ENCODE measurements at places on chromosomes 3 and 15.

DNA sequence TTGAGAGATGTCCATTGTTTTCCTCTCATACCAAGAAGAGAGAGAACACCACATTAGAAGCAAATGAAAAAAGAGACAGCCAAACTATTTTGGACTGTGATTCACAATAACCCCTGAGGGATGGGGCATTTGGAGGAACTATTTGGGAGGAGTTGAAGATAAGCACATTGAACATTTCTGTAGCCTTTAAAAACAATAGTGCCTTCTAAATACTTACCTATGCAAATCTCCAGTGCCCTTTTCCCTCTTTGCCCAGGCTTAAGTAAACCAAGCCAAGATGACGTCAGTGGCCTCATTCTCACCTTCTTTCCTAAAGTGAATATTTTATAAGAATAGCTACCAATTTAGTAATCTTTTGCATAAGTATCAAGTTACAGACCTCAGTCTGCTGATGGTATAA lies 89.7 kb upstream of the COL8A1 start:
- DNase-seq, result no peak

GRCh38 chr15:28868744-28869345 lies 16.9 kb upstream of the APBA2 start:
- no peak for DNase-seq

- no peak for DNase-seq
Observed at GRCh38 chr3:56915966-56916586, 114.3 kb upstream of the ARHGEF3 start.

- no peak for DNase-seq
Observed at GRCh38 chr3:62007036-62007435, 366.3 kb downstream of the FEZF2 start.

DNA sequence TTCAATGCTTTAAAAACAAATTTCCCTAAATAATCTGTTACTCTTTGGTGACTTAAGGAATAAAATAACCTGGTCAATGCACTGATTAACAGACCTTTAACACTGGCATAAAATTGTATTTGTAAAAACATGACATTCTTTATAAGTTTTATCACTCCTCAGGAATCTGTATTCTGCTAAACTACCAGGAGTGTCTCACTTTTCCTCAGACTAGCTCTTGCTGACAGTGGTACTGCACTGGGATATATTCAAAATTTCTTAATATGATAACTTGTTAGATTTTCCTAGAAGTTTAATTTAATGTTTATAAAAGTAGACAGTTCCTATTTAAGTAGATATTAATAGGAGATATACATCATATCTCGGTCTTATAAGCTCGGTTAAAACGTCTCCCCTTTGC lies 363.4 kb upstream of the ARHGEF26 start:
- no peak for DNase-seq

DNA sequence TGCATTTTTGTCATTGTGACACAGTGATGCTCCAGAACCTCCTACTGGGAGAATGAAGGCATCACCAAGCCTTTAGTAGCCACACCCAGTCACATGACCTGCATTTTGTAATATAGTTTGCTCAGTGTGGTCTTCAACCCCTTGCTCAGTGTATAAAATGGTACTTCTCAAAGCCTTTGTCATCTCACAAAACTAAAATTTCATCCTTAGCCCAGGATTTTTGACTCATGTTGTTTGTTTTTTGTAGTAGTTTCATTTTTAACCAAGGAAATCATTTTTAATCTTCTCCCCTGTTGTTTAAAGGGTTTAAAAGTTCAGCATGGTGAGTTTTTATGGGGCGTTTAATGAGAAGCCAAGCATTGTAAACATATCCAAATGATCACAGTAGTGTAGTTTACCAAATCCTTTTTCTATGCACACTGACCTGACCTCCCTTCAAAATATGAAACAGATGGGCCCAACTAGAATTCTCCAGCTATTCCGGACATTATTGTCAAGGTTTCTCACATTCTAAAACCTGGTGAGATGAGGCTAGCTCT lies 123.5 kb upstream of the IL12A start:
- no peak for DNase-seq

DNA sequence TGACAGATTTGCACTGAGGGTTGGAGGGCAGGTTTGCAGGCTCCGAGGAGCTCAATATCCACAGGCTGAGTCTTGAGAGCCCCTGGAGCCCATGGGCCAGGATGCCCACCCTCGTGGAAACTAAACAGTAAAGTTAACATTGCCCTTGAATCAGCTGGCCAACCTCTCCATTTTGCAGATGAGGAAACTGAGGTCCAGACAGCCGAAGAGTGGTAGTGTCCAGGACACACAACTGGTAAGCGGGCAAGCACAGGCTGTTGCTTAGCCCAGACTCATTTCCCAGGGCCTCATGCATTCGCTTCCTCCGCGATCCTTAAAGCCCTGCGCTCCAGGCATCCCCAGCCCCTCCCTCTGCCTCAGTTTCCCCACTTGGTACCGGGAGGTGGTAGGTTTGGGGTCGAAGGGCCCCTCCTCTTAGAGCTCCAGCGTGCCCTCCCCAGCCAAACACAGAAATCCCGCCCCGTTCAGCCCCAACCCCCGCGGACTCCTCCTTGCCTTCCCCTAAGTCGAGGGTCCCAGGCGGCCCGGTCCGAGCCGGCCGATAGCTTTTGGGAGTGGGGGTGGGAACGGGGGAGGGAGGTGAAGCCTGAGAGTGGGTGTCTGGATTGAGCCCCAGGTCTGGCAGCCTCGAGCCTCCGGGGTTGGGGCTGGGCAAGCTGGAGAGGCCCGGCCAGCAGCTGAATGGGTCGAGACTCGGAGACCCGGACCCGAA lies 3.5 kb downstream of the PTH1R start:
- DNase-seq, result no peak

DNA sequence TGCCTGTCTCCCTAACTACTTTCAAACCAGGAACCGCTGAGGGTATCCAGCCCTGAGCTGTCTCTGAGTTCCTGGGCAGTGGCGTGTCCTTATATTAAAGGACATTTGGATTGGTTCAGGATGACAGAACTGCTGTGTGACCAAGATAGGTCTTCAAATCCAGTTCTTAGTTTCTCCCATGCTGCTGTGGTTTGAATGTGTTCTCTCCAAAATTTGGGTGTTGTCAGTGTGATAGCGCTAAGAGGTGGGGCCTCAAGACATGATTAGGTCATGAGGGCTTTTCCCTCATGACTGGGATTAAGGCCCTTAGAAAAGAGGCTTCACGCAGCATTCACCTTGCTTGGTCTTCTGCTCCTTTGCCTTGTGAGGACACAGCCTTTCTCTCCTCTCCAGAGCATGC lies 376.5 kb upstream of the TPM1 start:
- DNase-seq, result no peak

DNA sequence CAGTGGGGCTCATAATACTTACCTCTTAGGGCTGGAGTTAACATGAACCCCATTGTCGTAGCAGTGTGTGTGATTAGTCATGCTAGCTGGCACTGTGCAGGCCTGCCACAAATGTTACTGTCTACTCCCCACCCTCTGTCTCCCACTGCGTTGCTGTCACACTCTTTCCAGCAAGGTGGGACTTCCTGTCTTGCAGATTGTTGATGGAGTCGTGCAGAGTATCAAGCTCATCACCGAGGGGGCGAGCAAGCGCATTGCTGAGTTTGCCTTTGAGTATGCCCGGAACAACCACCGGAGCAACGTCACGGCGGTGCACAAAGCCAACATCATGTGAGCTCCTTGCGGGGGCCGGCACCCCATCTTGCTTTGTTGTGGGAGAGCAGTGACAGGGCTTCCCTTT lies 12.9 kb downstream of the IDH3A start:
- DNase-seq, result no peak

DNA sequence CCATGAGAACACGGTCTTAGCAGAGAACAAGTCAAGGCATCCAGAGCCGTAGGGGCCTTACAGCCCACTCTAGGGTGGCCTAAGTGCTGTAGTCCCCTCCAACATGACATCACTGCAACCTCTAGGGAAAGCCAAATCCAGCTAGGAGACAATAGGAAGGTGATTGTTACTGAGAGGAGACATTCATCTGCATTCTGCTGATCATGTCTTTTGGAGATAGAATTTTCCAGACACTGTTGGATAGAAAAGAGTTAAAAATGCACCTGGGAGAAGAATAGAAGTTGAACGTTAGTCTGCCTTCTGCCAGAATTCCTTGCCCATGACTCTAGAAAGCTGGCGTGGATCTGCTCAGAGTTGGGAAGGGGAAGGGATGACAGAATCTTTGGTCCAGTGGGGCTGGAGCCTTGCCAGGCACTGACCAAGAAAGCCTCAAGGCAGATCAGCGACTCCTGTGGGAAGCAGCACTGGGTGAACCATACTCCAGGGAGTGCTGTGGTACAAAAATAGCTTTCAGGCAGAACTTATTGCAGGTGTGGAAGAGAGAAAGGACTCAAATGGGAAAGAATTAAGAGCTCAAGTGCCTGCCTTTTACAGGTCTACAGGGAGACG lies 44.8 kb upstream of the RAF1 start:
- DNase-seq, result no peak

DNA sequence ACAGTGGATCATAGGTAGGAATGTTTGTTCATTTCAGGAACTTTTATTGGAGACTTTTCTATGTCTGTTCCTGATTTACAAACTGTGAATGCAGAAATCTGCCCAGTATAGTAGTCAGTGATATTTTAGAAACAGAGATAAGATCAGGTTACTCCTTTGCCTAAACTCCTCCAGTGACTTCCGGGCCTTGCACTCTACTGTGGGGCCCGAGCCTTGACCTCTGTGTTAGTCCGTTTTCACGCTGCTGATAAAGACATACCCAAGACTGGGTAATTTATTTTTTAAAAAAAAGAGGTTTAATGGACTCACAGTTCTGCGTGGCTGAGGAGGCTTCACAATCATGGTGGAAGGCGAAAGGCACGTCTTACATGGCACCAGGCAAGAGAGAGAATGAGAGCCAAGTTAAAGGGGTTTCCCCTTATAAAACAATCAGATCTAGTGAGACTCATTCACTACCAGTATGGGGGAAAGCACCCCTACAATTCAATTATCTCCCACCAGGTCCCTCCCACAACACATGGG lies 127.1 kb downstream of the DNAJB8 start:
- DNase-seq, result no peak

- no peak for DNase-seq
Observed at GRCh38 chr15:57437564-57437963, 61.3 kb downstream of the CGNL1 start.

DNA sequence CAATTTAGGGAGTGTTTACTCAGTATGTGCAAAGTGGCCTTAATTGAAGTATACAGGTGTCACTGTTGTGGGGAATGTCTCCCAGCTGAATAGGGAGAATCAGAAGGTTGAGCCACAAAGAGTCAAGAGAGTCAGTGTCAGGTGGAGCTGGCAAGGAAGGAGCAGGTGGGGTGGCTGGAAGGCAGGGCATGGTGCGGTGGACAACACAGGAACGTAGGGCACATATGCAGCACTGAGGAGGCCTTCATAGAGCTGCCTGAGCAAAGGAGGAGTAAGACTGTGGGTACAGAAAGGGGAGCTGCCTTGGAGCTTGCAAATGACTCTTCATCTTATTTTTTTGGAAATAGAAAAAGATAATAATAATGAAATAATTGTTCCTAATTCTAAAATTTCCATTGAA lies 20.0 kb downstream of the ARHGEF3 start:
- no peak for DNase-seq

DNA sequence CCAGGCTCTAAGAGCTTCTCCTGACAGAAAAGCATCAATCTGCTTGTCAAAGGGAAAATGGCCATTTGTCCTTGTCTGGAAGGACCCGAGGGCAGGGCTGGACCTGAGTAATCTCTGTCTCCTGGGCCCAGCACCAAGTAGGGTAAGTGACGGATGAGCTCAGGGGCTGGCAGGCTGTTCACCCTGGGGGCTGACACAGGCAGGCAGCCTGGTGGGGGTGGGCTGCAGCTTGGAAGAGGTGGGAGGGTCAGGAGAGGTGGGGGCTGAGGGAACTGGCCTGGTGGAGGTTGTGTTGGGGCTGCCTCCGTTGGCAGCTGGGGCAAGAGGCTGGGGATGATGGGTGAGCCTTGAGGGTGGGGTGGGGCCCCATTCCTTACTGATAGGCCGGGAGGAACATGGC lies 42.3 kb upstream of the ADPGK start:
- DNase-seq, result no peak

GRCh38 chr15:89513284-89513683 lies 16.9 kb upstream of the RHCG start:
- DNase-seq, result no peak

DNA sequence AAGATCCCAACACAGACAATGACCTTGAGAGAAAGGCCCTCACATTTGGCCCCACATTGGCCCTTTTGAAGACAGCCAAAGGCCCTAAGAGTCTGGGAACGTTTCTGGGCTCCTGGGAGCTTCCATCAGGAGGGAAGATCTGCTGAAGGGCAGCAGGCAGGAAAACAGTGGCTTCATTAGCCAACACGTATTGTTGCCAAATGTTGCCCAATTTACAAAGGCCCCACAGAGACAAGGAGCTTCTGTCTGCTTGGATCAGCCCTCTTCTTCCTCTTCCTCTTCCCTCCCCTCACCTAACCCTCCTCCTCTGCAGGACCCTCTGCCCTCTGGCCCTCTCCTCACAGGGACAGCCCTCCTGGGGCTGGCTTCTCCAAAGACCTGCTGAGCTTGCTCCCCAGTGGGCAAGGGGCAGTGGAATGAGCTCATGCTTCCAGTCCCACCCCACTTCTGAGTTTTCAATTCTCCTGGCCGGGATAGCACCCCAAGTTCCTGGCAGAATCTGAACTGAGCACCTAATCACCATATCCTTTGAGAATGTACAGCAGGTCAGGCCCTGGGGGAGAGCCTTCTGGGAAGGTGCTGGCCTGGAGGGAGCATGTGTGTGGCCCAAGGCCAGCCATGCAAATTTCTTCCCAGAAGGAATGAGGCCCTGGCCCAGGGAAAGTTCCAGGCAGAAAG lies 5.1 kb upstream of the LTF start:
- DNase-seq, result no peak

GRCh38 chr3:110995461-110996231 lies 76.0 kb upstream of the NECTIN3 start:
- DNase-seq, result no peak

- no peak for DNase-seq
Observed at GRCh38 chr3:11021611-11022011, 29.1 kb downstream of the SLC6A1 start.

GRCh38 chr3:142459929-142460328 lies 12.1 kb upstream of the XRN1 start:
- DNase-seq, result no peak

DNA sequence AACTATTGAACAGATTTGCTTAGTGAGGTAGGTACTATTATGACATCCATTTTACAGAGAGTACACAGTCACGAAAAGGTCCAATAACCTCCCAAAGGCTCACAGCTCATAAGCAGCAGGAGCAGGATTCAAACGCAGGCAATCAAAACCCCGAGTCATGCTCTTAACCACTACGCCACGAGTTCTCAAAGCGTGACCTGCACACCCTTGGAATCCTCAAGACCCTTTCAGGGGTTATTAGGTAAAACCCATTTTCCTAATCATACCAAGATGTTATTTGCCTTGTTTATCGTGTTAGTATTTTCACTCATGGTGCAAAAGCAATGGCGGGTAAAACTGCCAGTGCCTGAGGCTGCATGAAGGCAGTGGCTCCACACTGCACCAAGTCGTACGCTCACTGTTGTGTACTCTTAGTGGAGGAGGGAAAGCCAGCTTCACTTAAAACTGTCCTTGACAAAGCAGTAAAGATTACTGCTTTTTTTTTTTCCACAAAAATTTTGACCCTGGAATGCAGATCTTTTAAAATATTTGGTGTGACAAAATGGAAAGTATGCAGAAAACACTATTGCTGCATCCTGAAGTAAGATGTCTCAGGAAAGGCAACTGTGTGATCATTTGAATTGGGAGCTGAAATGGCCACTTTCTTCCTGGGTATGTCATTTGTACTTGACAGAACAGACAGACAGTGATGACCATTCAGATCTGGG lies 96.1 kb downstream of the IGF2BP2 start:
- no peak for DNase-seq

Measured in DMS 273 treated with DMSO at 0.1 percent for 48 hours (cell line).